ENCODE measurements at places on chromosomes 4 and X.
A peak's percentile ranks its signal among the peaks of the same experiment; 100 is the strongest.

- no peak for DNase-seq
Observed at GRCh38 chr4:13413729-13414437, 70.3 kb downstream of the RAB28 start.

DNA sequence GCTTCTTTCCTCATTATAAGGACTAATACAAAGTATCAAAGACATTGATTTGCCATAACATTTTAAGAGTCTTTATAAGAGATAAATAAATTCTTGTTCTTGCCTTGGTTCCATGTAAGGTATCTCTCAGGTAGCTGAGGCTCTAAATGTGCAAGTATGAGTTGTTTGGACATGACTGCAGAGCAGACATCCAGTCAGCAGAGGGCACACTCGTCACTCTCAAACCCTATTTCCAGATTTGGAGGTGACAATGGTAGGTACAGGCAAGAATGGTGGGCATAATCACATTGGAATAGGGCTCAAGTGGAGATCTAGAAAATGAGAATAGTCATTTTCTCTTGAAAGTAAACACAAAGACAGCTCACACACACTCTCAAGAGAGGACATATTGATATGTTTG, 133.3 kb upstream of the ZIC3 start:
- DNase-seq = no peak

GRCh38 chrX:140503238-140503601, 1.6 kb downstream of the SOX3 start:
- DNase-seq = no peak

GRCh38 chr4:110163327-110164069, 34.9 kb downstream of the ELOVL6 start:
- no peak for DNase-seq

DNA sequence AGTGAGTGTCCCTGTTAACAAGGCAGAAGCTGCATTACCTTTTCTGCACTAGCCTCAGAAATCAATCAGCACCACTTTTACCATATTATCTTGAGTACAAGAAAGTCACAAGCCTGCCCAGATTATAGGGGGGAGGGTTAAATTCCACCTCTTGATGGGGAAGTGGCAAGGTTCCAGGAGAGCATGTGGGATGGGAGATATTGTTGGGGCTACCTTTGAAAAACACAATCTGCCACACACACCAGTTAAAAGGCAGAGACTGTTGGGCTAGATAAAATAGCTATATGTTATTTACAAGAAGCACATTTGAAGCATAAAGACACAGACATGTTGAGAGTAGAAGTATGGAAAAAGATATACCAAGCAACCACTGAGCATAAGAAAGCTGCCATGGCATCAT, 6.6 kb upstream of the AVPR2 start:
- no peak for DNase-seq

- no peak for DNase-seq
Observed at GRCh38 chr4:155956461-155956860, 2.8 kb upstream of the CTSO start.

GRCh38 chr4:4472344-4472958, 69.4 kb downstream of the STX18 start:
- no peak for DNase-seq

GRCh38 chr4:91746551-91746950, 557.2 kb upstream of the GRID2 start:
- no peak for DNase-seq

DNA sequence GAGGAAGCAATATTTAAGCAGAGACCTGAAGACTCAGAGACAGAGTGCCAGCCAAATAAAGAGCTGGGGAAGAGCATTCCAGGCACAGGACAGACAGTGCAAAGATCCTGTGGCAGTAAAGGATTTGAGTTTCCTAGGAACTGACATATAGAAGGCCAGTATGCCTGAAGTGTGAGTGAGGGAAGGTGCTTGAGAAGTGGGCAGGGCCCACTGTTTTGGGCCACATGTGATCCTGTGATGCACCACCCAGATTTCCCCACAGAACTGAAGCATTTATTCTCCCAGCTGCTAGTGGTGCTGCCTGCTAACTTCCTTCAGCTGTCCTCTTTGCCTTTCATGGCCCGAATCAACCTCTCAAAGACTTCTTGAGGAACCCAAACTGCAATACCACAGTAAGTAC, 23.9 kb upstream of the ASB5 start:
- DNase-seq = no peak

GRCh38 chr4:128228845-128229795, 58.5 kb downstream of the PGRMC2 start:
- no peak for DNase-seq

GRCh38 chrX:134907302-134907701, 83.5 kb upstream of the SMIM10 start:
- DNase-seq = no peak

- no peak for DNase-seq
Observed at GRCh38 chrX:13380211-13380610, 60.4 kb upstream of the ATXN3L start.

GRCh38 chr4:17680559-17681280, 66.3 kb downstream of the MED28 start:
- DNase-seq = no peak

GRCh38 chrX:129830494-129830893, 13.2 kb downstream of the ZDHHC9 start:
- DNase-seq = no peak

DNA sequence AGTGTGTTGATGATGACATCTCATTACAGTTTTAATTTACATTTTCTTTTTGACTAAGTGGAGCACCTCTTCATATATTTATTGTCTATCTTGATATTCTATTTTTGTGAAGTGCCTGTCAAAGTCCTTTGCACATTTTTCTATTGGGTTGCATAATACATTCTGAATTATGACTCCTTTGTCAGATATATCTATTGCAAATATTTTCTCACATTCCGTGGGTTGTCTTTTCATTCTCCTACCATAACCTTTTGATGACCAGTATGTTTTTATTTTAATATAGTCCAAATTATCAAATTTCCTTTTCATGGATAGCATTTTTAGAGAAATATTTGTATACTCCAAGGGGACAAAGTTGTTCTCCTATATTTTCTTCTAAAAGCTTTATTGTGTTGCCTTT, 126.4 kb downstream of the PJA1 start:
- no peak for DNase-seq

- DNase-seq = peak; percentile 2
Observed at GRCh38 chrX:105975382-105975781, 63.1 kb downstream of the SERPINA7 start.

Measured in NT2/D1 (cell line).